ENCODE measurements at places on chromosomes 5 and 9.

- DNase-seq, result no peak
These were observed 50.1 kb downstream of the COL27A1 start for GRCh38 chr9:114205171-114206015.

GRCh38 chr9:127334725-127335124 lies 62.2 kb upstream of the SLC2A8 start:
- no peak for DNase-seq

- no peak for DNase-seq
These were observed 385.9 kb downstream of the RASEF start for GRCh38 chr9:82677086-82677485.

- no peak for DNase-seq
These were observed 53.9 kb downstream of the MEF2C start for GRCh38 chr5:88829054-88829453.

- DNase-seq, result no peak
These were observed 18.3 kb upstream of the IRX4 start for GRCh38 chr5:1901061-1901460.

DNA sequence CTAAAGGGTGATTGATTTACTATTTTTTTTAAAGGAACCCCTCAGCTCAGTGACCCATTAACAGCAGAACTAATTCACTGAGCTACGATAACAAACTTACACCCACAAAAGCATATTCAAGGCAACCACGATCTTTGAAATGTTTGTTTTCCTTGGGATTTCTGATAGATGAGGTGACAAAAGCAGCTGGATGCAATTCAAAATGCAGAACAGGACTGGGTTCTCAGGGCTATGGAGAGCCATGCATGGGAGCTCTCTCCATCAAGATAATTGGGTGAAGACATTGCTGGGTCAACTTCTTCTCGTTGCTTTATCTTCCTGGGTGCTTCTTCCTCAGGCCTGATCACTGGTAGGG lies 60.1 kb downstream of the PAPPA start:
- DNase-seq, result no peak

DNA sequence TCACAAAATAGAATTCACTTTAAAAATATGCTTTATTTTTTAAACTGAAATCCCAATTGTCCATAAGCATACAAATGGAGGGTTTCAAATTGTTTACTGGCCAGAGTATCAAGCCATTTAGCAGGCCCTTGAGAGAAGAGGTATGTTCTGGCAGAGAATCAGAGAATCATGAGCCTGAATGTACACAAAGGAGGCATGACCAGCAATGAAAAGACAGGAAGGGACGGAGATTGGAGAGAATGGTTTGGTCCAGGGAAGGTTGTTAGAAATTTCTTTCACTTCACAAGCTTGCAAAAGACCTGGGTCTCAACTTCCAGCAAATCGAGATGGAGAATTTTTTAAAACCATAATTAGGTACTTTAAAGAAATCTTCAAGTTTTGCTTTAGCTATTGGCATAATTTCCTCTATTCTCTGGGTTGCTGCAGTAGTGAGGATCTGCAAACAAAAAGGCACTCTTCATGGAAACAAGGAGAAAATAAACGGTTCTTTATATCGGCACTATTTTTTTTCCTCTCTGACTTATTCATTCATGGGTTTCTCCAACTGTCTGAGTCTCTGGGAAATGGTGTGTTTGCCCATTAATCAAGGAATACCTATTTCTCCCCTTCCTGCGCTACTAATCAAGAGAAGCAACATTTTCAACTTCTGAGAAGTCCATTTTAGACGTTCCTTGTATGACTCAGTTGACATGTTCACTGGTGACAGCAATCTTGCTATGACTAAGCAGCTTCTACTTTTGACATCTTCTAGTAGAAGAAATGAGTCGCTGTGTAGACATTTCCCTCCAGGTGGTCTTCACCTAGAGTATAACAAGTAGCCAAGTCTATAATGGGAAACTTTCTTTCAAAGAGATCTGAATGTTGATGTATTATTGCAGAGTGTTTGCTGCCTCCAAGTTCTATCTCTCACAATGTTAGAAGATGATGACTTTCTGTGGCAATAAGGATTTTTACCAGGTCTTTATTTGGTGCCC lies 23.1 kb upstream of the ERCC6L2 start:
- DNase-seq, result no peak

DNA sequence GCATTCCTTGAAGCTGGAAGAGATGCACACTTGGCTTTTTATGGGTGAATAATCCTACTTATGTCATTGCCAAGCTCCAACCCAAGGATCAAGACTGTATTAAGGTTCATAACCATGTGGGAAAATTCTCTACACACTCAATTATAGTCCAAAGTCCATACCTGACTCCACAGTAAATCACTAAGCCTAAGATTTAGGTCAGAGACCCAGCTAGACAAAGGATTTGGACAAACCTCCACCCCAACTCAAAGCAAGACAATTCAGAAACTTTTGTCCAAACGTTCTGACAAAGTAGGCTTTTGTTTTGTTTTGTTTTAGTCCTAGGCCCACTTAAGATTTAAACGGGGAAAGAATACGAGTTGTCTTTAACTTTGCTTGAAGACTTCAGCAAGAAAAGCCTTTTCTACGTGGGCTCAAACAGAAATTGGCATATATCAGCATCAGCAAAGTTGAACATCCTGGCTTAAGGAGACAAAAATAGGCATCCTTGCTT lies 1.7 kb downstream of the MEGF9 start:
- DNase-seq, result no peak

GRCh38 chr5:143533978-143534760 lies 130.7 kb upstream of the NR3C1 start:
- no peak for DNase-seq

- no peak for DNase-seq
These were observed 137.1 kb downstream of the FOXD1 start for GRCh38 chr5:73311291-73312110.

- no peak for DNase-seq
These were observed 240.2 kb upstream of the ZNF608 start for GRCh38 chr5:124986667-124987066.

DNA sequence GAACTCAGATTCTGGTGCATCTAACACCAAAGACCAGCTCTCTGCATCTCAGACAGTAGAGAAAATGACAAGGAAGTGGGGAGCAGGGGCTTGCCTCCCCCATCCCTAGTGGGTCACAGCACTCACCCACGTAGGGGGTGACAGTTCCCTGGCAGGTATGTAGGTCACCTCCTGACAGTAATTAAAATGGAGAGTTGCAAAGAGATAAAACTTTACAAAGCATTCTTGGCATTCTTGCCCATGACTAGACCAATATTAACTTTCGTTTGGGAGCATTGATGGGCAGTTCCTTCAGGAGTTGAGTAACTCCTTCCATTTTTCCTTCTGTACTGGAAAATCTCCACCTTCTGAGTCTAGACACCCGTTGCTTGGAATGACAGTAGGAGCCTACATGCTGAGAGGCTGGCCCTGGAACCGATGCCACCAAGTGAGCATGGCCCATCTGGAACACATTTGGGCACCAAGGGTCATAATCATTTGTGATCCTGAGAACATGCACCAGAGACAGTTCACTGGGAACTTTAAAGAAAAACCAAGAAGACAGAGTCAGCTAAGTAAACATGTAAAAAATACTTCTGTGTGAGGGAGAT lies 81.5 kb upstream of the MSX2 start:
- no peak for DNase-seq

- no peak for DNase-seq
These were observed 15.2 kb downstream of the GARNL3 start for GRCh38 chr9:127279717-127280285.

DNA sequence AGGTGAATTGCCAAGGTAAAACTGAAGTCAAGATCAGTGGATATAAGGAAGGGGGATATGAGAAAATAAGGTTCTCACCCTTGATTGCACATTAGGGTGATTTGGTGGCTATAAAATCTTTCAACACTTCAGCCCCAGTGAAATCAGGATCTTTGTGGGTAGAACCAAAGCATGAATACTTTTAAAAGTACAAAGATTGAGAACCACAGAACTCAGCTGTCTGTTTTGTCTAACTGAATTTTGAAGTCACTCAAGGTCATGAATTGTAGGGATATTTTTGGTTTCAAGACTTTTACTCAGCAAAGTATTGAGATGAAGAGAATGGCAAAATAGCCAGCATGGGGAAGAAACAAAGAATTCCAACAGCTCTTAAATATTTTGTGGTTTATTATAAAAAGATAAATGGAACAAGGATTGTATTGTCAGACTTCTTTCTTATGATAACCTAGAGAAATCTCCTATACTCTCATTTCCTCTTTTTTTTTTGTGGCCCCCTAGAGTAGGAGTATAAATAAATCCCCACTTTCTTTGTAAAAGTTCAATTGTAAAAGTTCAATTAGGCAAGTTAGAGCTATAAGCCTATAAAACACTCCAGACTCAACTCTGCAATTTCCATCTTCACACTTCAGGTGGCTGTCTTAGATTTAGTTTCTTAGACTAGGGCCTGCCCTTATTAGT lies 272.9 kb downstream of the PDE4D start:
- DNase-seq, result no peak

DNA sequence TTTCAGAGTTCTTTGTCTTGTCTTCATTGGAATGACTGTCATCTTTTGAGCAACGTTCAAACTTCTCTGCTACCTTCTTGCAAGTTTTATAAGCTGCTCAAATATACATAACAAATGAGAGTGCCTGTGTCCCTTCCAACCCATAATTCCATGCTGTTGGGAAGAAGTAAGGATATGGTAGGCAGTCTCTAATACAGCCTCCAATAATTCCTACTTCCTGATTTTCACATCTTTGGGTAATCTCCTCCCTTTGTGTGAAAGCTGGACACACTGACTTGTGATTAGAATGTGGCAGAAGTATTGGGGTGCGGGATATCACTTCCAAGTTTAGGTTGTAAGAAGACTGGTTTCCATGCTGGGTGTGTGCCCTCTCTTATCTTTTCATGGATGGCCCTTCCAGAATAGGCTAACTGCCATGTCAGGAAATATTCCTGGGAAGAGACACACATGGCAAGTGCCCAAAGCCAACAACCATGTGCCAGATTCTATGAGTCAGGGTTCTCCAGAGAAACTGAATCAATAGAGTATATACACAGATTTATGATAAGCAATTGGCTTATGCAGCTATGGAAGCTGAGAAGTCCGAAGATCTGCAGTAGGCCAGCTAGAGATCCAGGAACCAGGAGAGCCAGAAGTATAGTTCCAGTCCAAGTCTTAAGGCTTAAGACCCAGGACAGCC lies 531.3 kb downstream of the NTRK2 start:
- DNase-seq, result no peak

- DNase-seq, result no peak
These were observed 6.2 kb downstream of the ZBED3 start for GRCh38 chr5:77080905-77081304.

DNA sequence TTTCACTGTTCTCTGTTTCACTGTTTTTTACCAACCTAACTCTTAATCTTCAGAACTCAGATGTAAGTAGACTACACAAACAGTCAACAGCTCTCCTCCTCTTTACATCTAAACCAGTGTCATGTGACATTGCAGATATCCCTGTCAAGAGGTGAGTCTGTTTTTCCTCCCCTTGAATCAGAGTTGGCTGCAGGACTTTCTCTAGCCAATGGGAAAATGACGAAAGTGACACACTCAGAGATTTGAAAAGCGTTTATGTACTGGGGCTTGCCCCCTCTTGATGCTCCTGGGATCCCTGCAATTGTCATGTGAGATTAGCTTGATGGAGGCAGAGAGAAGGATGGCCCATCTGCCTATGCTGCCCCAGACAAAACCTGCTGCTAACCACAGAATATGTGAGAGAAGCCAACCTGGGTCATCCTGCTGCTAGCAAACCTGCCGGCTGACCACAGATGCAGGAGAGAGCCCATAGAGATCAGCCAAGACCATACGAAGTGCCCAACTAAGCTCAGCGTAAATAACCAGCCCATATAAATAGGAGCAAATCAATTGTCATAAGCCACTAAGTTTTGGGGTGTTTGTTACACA lies 111.1 kb downstream of the ASTN2 start:
- no peak for DNase-seq

GRCh38 chr5:167759057-167759821 lies 532.2 kb upstream of the WWC1 start:
- DNase-seq, result no peak

- no peak for DNase-seq
These were observed 415.4 kb upstream of the SEMA6A start for GRCh38 chr5:116989995-116990394.

GRCh38 chr5:113806904-113807303 lies 293.4 kb downstream of the YTHDC2 start:
- no peak for DNase-seq

GRCh38 chr9:75823151-75823550 lies 67.3 kb upstream of the PCSK5 start:
- DNase-seq, result no peak

DNA sequence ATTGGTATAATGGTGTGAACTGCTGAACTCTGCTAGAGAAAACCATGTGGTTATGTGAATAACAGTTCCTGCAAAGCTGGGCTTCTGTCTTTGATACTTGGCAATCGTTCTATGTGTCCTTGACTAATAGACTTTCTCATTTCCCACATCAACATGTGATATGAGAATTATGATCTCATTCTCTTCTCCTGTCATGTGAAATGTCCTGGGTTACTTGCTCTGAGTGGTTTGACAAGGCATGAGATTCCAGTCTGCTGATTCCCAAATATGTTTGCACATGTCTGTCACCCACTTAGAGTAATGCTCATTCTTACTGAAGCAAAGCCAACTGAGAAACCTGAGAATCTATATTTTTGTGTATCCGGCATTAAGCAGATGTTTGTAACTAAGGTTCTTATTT lies 141.2 kb downstream of the PARP8 start:
- DNase-seq, result no peak

DNA sequence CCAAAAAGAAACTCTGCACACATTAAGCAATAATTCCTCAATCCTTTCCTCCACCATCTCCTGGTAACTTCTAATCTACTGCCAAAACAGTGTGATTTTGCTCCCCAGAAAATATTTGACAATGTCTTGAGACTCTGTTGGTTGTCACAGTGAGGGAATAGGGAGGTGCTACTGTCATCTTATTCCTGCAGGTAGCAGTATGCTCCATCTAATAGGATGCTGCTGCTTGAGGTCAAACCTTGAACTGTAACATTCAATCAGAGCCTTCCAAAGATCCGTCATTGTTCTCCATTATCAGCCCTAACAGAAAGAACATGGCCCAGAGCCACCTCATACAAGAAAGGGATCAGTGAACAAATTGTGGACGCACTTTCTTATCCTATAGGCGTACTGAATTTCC lies 514.7 kb upstream of the GRIN3A start:
- no peak for DNase-seq

DNA sequence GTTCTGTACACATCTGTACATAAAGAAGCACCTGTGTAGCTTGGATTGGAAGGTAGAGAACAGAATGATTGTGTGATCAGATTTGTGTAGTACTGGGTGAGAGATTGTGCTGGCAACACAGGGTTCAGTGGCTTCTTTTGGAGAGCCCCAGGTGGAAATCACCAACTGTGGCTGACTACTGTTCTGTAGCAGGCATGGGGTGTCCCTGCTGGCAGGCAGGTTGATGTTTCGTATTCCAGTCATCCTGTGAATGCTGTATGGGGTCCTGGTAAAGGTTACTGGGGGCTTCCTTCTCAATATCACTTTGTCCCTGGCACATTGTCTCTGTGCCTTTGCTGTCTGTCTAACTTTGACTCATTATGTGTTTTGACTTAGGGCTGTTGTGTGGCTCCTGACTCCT lies 5.3 kb downstream of the ASPN start:
- DNase-seq, result no peak
